ENCODE measurements at places on chromosomes 13 and 19. TPM values are rescaled to one million over a fixed set of nuclear protein-coding genes. Genes with fewer than 3 reads are reported as not detected.

Gene TEX29
- total RNA-seq, result not detected

Gene ACP5
- 9.9 TPM for total RNA-seq

Gene POU2F2
- 1.00 TPM for total RNA-seq

Gene RGCC
- total RNA-seq, result 17.0 TPM

Gene ACER1
- not detected for total RNA-seq
